Pulmonary artery endothelial cell (primary cell): ENCODE measurements at places on chromosomes 3 and 15.
A peak's percentile ranks its signal among the peaks of the same experiment; 100 is the strongest.

GRCh38 chr15:63048115-63048775, 5.7 kb downstream of the TPM1 start:
- DNase-seq: peak; percentile 69

DNA sequence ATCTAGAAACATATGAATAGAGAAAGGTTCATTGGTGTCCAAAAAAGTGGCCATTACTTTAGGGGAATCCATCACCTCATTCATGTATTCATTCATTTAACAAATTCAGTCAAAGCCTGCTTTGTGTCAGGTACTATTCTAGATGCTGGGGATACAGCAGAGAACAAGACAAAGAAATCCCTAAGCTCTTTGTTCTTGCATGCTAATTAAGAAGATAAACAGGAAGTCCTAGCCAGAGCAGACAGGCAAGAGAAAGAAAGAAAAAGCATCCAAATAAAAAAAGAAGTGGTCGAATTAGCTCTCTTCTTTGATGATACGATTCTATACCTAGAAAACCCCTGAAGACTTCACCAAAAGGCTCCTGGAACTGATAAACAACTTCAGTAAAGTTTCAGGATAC, 12.4 kb upstream of the ZMAT3 start:
- DNase-seq: no peak

DNA sequence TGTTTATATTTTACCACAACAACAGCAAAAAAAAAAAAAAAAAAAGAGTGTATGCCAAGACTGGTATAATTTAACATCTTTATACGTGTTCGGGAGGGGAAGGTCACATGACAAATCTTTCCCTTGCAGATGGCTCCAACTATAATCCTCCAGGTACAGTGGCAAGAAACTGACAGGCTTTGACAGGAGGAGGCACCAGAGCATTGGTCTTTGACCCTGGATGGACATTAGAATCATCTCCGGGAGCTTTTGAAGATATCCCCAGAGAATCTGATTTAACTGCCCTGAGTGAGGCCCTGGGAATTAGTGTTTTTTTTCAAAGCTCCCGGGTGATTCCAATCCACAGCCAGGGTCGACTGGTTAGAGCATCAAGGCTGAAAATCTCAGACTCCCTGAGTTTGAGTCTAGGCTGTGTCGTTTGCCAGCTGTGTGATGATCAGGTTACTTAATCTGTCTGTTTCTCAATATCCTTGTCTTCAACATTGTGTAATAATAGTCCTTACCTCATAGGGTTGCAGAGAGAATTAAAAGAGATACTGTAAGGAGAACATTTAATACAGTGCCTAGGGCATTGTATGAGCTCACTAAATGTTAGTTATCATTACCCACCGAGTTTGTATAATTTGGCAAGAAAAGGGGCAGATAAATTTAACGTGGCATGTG, 8.9 kb upstream of the SEMA5B start:
- DNase-seq: no peak

GRCh38 chr3:111808439-111808838, 50.6 kb upstream of the PHLDB2 start:
- DNase-seq: no peak

GRCh38 chr3:169812332-169813235, at the start of the genes LRRC34 and LRRIQ4:
TSS of gene LRRC34 (minus strand) at chr3:169812904. CDS start at chr3:169812548, 356 bp downstream.
TSS of gene LRRIQ4 (plus strand) at chr3:169812870. CDS start at chr3:169821922, 9,052 bp downstream.
- DNase-seq: peak; percentile 22

GRCh38 chr3:50242851-50243542, 7.0 kb downstream of the GNAI2 start:
- peak; percentile 87 for DNase-seq

GRCh38 chr15:68318008-68318835, 40.7 kb downstream of the FEM1B start:
- no peak for DNase-seq

DNA sequence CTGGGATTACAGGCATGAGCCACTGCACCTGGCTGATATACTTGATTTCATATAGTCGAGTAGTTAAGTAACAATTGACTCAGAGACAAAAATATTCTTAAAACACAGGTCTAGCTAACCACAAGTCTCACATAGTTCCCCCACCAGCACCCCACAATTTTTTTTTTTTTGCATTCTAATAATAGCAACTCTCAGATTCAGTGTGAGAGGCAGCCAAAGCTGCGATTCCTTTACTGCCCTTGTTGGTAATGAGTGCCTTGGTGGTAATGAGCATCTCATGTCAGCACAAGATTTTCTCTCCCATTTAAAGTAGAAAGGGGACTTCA, 72.5 kb downstream of the WWTR1 start:
- DNase-seq: no peak

GRCh38 chr3:66452303-66453011, 48.4 kb downstream of the LRIG1 start:
- no peak for DNase-seq

DNA sequence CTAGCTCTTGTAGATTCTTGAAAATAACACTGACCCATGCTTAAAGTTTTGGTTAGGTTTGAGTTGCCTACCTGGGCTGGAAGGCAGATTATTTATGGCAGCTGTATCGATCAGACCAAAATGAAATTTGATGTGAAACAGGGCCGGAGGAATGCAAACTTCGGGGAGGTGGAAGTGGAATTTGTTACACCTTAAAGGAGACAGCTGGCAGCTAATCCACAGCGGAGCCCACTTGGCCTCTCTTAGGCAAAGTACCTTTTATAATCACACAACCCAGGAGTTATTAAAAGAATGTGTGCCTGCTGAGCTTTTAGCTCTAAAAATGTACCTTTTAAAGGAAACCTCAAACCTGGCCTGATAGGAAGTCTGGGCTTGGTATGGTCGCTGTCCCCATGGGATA, 250.9 kb upstream of the TPM1 start:
- DNase-seq: no peak

DNA sequence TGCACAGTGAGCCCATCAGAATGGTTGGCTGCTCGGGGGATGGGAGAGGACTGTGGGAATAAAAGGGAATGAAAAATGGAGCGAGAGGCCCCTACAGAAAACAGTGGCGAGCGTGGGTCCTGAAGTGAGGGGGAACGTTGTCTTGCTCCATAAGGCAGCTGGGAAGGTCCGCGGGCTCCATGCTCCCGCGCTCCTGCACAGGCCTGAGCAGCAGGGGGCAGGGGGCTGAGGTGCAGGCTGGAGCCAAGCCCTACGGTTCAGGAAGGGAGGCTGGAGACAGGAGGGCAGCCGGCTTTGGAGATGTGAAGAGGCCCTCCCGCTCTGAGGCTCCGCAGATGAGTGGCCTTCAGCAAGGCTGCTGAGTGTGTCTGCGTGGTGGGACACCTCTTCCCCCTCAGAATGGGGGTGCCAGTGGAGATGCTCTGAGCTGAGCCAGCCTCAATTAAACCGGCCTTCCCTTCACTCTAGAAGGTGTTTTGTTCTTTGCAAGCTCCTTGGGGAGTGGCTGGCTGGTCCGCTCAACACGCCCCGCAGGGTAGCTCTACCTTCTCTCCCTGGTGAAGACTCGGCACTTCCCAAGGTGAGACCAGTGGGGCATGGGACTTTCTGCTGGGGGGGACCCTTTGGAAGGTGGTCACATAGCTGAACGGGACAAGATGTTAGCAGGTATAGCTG, 208.0 kb downstream of the XXYLT1 start:
- DNase-seq: no peak

DNA sequence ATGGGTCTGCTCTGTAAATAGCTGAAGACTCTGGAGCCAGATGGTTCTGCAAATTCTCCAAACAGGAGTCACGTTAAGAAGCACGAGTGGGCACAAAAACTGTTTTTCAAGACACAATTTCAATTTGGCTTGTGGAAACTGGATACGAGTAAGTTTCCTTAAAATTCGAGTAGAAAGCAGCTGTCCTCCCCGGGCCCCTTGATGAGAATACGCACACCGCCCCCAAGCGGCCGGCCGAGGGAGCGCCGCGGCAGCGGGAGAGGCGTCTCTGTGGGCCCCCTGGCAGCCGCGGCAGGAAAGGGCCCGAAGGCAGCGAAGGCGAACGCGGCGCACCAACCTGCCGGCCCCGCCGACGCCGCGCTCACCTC, 778 bp upstream of the THBS1 start:
- peak; percentile 78 for DNase-seq

DNA sequence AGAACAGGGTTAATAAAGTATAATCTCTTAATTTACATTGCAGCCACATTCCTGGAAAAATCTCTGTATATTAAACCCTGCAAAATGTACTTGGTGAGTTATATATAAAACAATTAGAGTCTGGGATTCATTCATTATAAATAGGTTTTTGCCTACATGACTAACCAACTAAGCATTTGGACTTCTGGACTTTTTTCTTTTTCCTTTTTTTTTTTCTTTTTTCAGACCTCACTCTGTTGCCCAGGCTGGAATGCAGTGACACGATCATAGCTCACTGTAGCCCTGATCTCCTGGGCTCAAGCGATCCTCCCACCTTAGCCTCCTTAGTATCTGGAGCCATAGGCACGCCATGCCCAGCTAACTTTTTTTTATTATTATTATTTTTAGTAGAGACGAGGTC, 4.5 kb downstream of the DNAJC13 start:
- no peak for DNase-seq
